ENCODE measurements at places on chromosomes 12 and 14.

- DNase-seq: no peak
These were observed 166.6 kb upstream of the PELI2 start for GRCh38 chr14:55951341-55952206.

GRCh38 chr12:43106355-43106754 lies 445.6 kb downstream of the ADAMTS20 start:
- no peak for DNase-seq

DNA sequence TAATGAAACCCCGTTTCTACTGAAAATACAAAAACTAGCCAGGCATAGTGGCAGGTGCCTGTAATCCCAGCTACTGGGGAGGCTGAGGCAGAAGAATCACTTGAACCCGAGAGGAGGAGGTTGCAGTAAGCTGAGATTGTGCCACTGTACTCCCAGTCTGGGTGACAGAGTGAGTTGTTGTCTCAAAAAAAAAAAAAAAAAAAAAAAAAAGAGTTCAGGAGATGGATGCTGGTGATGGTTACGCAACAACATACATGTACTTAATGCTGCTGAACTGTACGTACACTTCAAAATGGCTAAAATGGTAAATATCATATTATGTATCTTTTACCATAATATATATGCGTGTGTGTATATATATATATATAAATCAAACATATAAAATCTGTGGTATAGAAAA lies 29.0 kb downstream of the ACTN1 start:
- peak; percentile 16 for DNase-seq

DNA sequence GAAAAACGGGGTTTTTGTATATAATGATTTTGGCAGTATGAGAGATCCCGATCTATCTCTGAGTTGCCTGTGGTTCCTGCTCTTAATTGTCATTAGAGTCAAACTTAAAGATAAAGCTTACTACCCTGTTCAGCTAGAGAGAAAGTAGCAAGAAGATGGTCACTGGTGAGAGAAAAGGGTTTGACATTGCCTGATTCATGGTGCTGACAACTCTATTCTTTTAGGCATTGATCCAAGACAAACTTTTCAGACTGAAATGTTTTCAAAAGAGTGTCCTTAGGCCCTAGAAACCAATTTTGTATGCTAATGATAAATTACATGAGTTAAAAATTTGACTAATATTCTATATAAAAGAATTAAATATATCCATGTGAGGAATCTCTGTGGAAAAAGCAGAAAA lies 35.1 kb downstream of the PELI2 start:
- DNase-seq: no peak

- DNase-seq: no peak
These were observed 67.6 kb upstream of the KTN1 start for GRCh38 chr14:55512421-55512820.

GRCh38 chr12:96361074-96361473 lies 39.2 kb downstream of the CDK17 start:
- DNase-seq: no peak

DNA sequence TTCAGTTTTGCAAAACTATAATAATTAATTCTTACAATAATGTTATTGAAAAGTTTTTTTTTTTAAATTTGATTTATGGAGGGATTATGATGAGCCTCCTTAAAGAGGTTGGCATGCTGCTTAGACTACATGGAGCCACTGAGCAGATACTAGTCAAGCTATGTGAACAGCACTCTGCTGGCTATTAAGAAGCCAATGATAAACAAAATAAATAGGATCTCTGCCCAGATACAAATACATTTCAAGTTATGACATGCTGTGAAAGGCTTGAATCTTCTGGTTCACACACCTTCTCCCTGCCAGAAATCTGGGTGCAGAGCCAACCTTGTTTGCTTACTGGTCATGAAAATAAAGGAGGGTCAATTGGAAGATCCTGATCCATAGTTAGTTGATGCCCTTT lies 107.4 kb upstream of the NAV3 start:
- DNase-seq: no peak

DNA sequence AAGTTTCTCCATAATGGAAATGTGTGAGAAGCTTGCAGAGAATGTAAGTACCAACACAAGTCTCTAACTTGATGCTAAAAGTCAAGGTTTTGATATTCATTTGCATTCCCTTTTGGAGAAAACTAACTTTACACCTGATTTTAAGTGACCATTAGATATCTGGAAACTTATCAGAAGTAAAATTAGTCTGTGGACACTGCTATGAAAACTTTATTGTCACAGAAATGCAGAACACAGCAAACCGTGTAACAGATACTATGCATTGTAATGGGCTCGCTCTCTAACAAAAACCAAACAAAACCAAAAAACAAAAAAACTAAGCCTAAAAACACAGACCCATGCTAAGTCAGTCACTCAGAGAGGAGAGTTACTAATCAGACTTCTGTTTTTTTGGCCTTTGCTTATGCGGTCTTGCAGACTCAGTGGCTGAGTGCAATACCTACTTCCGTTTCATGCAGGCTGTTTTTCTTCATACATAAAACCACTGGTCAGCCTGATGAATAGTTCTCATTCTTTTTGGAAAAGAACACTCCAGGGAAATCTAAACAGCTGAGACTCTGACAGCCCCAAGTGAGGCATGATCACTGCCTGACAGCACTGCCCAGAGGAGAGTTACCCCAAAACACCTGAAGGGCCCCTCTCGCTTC lies 35.7 kb downstream of the NRDE2 start:
- DNase-seq: no peak
